ENCODE measurements at places on chromosomes 5 and 9.
A peak's percentile ranks its signal among the peaks of the same experiment; 100 is the strongest.

DNA sequence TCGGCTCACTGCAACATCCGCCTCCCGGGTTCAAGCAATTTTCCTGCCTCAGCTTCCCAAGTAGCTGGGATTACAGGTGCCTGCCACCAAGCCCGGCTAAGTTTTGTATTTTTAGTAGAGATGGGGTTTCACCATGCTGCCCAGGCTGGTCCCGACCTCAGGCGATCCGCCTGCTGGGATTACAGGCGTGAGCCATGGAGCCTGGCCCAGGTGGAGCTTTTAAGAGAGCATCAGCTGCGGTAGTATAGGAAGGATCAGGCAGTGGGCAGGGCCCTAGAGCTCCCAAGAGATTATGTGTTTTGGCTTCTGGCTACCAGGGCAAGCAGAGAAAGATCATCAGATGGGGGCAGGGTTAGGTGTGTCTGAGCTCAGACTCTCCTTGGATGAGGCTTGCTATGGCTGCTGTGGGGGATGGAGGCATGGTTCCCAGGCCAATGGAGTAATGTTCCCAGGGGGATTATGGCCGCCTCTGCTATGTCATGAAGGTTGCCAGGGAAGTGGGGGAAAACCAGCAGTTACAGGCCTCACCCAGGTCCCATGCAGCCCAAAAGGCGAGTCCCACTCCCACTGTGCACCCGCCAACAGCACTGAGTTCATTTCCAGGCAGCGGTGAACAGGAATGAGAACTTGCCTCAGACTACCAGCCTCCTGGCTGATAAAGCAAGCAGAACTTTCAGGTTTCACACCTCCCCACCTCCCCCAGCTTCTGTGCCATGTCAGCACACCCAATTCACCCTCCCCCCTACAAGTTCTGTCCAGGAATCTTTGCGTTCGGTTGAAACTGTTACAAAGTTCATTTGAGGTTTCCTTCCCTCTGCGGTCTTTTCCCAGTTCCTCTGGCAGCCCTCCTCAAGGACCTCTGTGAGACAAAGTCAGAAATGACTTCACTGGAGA, 507.6 kb downstream of the SPATA31D1 start:
- DNase-seq = no peak

- no peak for DNase-seq
Observed at GRCh38 chr5:73968729-73969128, 342.7 kb downstream of the ARHGEF28 start.

GRCh38 chr5:125026867-125027731, 280.7 kb upstream of the ZNF608 start:
- DNase-seq = no peak

- DNase-seq = no peak
Observed at GRCh38 chr5:142390334-142390733, 65.5 kb upstream of the SPRY4 start.

DNA sequence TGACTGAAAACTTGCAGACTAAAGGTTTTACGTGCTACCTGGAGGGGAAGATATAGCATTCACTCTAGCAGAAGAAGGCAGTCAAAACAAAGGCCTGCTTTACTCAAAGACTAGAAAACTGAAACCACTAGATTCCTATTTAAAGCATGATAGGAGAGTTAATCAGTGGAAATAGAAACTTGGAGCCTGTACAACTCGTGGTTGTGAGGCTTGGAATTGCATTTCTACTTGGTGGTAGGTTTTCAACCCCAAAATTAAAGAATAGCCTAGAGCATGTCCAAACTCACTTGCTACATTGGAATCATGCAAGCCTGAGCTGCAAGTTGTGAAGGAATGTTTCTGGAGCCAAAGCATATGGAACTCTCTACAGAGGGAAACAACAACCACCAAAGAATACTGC, 1526.4 kb upstream of the NUDT12 start:
- DNase-seq = no peak

GRCh38 chr9:76893395-76893932, 12.4 kb downstream of the PRUNE2 start:
- no peak for DNase-seq

DNA sequence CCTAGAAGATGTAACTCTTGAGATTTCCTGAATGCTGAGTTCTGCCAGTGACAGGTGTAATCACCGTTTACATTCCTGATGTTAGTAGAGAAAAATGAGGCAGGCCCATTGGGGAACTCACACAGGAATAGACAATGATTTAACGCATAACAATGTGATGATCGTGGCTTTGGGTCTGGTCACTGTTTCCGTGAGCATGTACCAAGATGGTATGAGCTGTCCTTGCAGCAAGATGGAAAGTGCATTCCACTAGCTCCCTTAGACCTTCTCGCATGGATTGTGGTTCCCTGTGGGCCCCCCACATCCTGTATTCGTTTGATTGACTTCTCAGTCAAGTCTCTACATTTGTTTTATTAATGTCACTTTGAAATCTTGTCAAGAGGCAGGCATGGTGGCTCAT, 124.0 kb upstream of the DAP start:
- no peak for DNase-seq

- no peak for DNase-seq
Observed at GRCh38 chr9:6443661-6444060, 30.7 kb downstream of the UHRF2 start.

- DNase-seq = no peak
Observed at GRCh38 chr5:150625164-150625535, 15.3 kb upstream of the SYNPO start.

- DNase-seq = peak; percentile 42
Observed at GRCh38 chr5:102600964-102601363, 102.2 kb upstream of the SLCO6A1 start.

DNA sequence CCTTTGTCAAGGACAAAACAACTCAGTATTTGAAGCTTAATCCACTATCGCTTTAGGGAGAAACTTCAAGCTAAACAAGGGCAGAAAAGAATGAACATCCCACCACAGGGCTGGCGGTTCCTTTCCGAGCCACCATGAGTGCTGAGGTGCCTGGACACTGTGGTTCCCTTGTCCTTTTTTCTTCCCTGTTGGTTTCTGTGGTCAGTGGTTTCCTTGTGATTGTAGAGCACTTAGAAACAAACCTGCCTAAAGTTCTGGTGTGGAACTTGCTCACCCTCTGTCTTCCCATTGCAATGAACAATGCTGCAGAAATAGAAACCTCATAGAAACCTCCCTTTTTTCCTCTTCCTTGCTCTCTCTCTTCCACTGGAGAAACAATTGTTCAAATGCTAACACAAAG, 79.3 kb upstream of the TBC1D2 start:
- no peak for DNase-seq

DNA sequence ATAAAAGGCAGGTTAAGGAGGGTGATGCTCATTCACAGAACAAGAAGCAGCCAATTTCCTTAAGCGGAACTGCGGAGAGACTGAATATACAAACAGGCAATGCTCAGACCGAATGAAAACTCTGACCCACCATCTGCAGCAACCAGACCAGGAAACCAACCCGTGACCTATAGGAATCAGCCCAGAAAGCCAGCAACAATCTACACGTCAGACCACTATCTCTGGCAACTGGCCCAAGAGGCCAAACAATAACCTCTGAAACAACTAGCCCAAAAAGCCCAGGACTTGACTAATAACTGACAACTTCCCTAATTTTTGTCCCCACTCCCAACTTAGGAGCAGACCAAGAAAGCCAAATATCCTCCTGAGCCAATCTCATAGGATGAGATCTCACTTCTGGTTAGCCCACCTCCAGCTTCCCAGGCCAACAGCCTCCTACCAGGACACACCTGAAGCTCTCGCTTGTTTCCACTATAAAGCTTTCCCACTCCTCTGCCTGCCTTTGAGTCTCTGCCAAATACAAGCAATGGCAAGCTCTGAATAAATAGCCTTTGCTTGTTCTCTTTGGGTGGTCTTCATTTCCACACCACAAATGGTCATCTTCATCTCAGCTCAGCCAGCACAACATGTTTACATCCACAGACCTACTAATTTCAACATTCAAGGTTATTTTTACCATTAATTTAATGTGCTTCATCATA, 168.5 kb downstream of the HSD17B3 start:
- no peak for DNase-seq

- peak; percentile 59 for DNase-seq
Observed at GRCh38 chr9:130172161-130172857, at the start of gene NCS1. TSS of gene NCS1 (plus strand) at chr9:130172404. CDS start at chr9:130172664, 260 bp downstream.

DNA sequence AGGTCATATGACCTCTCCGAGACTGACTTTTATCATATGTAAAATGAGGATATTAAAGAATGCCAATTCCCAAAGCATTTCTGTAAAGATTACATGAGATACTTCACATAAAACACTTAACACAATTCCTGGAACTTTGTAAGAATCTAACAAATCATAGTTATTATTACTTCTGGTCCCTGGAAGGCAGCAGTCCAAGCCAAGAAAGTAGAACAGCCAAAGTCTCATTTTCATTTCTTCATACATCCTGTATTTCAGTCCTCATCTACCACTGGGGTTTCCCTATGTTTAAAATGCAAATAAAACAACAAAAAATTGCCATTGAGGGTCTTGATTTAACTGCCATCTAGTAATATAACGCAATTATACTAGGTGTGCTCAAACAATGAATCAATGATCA, 179.5 kb downstream of the MARCHF11 start:
- no peak for DNase-seq

GRCh38 chr9:115335439-115335838, 217.5 kb upstream of the TNC start:
- DNase-seq = no peak

DNA sequence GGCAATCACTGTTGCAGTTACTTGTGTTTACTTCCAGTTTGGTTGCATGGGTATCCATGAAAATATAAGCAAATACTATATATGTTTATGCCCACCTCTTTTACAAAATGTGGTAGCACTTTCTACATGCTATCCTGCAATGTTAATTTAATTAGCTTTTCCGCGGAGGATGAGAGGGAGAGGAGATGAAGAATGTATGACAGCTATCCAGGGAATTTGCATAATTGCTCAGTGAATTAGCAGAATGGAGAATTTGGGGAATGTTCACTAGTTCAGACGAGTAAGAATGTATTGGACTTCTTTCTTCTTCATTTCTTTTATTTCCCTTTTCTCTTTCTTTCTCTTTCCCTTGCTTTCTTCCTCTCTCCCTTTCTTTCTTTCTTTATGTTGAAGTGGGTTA, 140.7 kb upstream of the SLC28A3 start:
- DNase-seq = no peak

GRCh38 chr5:10649666-10650380, 86.0 kb downstream of the ANKRD33B start:
- no peak for DNase-seq

DNA sequence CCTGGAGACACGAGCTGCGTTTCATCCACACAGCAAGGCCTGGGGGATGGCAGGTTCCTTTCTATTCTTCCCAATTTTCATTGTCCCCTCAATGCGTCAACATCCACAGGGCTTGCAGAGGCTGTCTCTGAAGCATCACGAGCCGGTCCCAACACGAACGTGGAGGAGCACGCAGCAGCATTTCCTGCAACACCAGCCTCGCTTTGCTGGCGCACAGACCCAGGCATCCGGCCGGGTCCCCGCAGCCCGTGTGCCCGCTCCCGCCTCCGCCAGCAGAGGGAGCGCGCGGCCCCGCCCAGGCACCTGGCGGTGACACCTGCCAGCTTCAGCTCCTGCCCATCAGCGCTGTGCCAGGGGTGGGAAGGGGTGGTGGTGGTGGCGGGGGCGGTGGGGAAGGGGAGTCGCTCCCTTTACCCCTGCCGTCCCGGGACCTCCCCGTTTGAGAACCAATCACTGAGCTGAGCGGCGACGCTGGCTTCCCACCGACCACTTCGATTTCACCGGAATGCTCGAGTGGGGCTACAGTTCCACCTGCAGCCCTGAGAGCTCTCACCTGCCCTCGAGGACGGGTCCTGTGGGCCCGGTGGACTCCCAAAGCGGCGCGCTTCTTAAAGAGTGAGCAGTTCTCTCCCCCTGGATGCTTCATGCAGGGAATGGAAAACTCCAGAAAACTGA, 464.5 kb downstream of the ICE1 start:
- no peak for DNase-seq

GRCh38 chr9:137053944-137054931, at the start of gene ENTPD2:
TSS of gene ENTPD2 (minus strand) at chr9:137054061. CDS start at chr9:137053997, 64 bp downstream.
- peak; percentile 18 for DNase-seq

DNA sequence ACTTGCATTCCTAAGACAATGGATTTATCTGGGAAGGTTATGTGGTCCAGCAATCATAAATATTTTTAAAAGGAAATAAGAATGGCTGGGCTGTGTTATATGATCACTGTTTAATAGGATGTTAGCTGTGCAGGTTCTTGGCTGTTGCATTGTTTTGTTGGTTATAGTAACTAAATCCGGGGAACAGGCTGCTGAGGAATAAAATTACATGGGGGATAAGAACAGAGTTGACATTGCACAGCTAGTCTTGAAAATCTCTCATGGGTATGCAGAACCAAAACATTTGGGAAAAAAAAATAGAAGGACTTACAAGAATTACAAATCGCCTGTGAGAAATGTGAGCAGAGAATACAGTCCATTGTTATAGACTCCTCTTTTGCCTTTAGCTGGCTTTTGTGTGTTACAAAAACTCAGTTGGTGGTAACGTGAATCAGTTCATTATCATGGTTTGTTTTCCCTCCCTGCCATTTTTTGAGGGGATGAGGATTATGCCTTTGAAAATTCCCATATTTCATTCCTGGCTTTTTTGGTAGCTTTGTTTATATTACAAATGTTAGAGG, 375.3 kb upstream of the DAB2 start:
- no peak for DNase-seq

DNA sequence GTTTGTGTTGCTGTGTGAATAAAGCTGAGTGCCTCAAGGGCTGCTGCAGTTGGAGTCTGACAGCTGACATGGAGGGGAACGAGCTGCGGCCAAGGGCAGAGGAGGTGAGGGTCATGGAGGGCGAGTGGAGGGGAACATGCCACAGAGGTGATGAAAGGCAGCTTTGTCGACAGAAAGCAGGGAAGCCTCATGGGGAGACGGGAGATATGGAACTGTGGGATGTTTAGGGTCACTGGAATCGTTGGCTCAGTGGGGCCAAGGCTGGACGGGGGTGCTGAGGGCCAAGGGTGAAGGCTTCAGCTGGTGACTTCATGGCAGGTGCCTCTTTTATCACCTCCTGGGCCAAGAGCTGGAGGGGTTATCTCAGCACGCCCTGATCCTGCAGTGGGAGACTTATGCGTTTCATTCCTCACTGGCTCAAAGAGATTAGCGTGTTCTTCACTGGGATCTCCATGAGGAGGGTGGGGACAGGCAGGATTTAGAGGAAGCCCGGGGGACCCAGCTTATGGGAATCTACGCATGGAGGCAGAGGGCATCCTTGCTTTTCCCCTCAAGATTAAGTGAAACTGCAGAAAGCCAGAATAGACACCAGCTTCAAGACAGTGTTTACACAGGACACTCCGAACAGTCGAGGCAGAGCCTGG, 42.2 kb downstream of the FAM240B start:
- no peak for DNase-seq

DNA sequence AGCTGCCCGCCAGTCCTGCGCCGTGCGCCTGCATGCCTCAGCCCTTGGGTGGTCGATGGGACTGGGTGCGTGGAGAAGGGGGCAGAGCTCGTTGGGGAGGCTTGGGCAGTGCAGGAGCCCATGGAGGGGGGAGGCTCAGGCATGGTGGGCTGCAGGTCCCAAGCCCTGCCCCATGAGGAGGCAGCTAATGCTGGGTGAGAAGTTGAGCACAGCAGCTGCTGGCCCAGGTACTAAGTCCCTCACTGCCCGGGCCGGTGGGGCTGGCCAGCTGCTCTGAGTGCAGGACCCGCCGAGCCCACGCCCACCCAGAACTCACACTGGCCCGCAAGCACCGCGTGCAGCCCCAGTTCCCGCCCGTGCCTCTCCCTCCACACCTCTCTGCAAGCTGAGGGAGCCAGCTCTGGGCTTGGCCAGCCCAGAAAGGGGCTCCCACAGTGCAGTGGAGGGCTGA, 764.3 kb upstream of the TYRP1 start:
- DNase-seq = no peak

All from common myeloid progenitor, CD34-positive (primary cell).